Stimulated activated naive CD4-positive, alpha-beta T cell treated with Interleukin-2 at 50 U/mL for 16 hours (primary cell): ENCODE measurements at places on chromosomes 7 and 10.

DNA sequence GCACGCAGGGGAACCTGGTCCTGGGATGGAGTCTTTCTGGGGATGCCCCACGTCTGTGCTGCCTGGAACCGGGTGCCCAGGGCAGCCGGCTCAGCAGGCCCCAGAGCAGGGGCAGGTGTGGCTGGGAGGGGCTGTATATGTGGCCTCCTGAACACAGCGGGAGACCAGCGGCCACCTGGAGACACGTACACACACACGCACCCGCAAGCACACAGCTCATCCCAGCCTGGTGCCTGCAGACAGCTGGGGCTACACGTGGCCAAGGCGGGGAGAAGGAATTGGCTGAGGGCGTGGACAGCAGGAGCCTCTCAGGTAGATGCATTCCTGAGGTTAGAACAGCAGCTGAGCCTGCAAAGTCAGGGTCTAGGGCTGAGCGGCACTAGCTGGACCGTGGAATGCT is 14.0 kb downstream of the ADAM8 start:
- no peak for DNase-seq

- DNase-seq: no peak
These were observed 700.8 kb upstream of the KCND2 start for GRCh38 chr7:119572132-119572531.

DNA sequence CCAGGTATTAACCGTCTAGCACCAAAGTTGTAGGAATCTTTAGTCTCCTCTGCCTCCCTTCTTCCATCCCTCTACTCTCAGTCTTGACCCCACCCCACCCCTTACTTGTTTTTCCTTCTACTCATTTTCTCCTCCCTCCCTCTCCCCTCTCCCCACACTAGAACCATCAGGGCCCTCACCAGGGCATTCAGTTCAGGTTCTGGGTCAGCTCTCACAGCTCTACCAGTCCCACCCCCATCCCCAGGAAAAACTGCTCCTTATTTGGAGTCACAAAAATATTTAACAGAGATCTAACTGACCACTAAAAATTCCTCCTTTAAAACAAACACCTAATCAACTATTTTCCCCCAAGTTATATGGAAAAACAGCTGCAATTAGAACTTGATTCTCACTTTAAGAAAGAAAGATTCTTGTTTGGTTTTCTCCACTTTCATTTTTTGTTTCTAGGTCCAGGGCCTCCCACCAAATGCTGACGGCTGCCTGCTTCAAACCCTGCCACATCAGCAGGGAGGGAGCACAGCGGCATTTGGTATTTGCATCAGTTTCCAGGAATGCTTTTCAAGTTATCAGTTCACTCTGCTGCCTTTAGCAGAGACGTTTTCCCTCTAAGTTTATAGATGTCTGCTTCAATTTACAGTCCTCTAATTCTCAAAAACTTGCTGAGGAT is 2.8 kb upstream of the COL1A2 start:
- no peak for DNase-seq

- no peak for DNase-seq
These were observed 435.9 kb upstream of the AUTS2 start for GRCh38 chr7:69162326-69162725.

- no peak for DNase-seq
These were observed 203.1 kb downstream of the DPP6 start for GRCh38 chr7:154255324-154255723.

GRCh38 chr10:1648648-1649047 is 88.7 kb downstream of the ADARB2 start:
- DNase-seq: no peak

DNA sequence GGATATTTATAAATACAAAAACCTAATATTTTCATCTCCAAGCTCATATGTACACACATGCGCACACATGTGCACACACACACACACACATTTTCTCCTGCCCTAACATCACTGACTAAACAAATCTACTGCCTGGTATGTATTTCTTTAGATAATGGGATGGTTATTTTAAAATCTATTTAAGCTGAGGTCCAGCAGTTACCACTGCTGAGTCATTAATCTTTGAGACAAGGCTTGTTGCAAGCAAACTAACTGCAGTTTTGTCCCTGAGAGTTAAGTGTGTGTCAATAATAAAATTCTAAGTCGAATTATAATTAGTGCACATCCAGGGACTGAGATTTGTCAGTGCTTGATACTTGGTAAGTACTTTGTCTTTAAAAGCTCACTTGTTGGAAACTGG is 135.1 kb downstream of the VPS50 start:
- no peak for DNase-seq

DNA sequence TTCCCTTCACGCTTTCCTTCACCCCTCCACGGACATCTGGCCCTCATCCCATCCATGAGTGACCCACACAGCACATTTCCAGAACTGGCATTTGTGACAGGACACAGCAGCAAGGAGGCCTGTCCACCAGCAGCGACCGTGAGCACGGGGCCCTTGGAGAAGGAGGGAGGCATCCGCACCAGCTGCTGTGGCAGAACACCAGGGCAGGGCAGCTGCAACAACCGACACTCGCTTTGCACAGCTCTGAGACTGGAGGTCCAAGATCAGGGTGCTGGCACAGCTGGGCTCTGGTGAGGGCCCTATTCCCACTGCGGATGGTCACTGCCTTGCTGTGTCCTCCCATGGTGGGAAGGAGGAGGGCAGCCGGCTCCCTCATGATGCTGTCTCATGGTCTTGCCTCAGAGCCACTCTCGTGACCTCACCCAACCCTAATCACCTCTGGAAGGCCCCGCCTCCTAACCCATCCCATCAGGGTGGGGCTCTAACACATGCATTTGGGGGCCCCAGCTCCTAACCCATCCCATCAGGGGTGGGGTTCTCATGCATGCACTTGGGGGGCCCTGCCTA is 36.7 kb downstream of the PTPRN2 start:
- no peak for DNase-seq
